ENCODE measurements at places on chromosomes 3 and 15.

DNA sequence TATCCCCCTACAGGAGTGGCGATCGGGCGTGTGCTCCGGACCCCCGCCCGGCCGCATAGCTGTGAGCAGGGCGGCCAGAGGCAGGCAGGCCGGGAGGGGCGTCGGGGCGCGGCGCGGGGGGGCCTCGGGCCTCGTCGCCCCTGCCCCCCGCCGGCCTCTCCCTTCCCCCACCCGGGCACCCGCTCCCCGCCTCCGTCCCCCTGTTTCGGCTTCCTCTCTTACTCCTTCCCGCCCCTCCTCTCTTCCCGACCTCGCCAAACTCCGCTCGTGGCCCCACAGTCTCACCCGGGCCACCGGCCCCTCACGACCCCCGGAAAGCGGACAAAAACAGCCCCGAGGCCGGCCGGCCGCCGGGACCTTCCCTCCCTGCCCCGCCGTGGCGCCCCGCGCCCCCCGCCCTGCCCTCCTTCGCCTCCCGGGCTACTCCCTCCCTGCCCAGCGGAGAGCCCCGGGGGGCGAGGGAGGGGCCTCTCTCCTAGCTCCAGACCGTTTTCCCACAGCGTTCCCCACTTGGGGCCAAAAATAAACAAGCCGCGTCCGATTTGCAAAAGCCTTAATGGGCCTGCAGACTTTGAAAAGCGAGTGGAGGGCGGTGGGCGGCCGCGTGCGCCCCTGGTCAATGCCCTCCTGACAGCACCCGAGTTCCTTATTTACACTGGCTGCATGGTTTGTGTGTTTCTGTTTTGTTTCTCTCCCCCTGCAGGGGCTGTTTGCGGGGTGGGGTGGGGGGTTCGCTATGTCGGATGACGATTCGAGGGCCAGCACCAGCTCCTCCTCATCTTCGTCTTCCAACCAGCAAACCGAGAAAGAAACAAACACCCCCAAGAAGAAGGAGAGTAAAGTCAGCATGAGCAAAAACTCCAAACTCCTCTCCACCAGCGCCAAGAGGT, 1.0 kb downstream of the UBE2E1 start:
- H3K4me1 ChIP-seq: peaks cover 54% of the 10 kb centered on the region
- H3K4me3 ChIP-seq: peak overlapping the region; percentile 85
- peak overlapping the region; percentile 89 for H3K27ac ChIP-seq
- H3K36me3 ChIP-seq: peaks cover 13% of the 10 kb centered on the region

- peaks cover 10% of the 10 kb centered on the region for H3K4me1 ChIP-seq
- DNase-seq: no peak
- no peaks in the 10 kb centered on the region for H3K27me3 ChIP-seq
- H3K27ac ChIP-seq: no peak overlapping the region
- H3K4me3 ChIP-seq: no peak overlapping the region
Measured at GRCh38 chr3:72496051-72496670, 352.1 kb downstream of the SHQ1 start.

DNA sequence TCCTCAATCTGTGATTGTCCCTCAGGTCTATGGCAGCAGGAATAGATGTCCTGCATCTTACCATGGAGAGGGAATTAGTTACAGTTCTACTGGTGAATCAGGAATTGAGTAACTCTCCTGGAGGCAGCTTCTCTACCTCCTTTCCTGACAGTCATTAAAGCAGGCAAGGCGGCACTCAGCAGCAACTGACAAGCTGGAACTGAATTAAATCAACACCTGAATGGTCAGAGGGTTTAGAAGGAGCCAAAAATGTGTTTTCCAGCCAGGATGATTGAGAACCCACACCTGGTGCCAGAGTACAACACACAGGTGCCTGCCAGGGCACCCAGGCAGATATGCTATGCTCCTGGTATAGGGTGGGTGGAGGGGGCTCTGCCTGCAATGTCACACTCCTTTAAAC, 43.1 kb upstream of the TIPARP start:
- no peak for DNase-seq
- no peaks in the 10 kb centered on the region for H3K27me3 ChIP-seq
- no peaks in the 10 kb centered on the region for H3K36me3 ChIP-seq
- H3K4me1 ChIP-seq: no peaks in the 10 kb centered on the region
- no peak overlapping the region for H3K27ac ChIP-seq
- H3K4me3 ChIP-seq: no peak overlapping the region

GRCh38 chr3:152760591-152760990, 74.3 kb upstream of the P2RY1 start:
- H3K4me1 ChIP-seq: no peaks in the 10 kb centered on the region
- no peak overlapping the region for H3K27ac ChIP-seq
- H3K4me3 ChIP-seq: no peak overlapping the region
- DNase-seq: no peak
- no peaks in the 10 kb centered on the region for H3K27me3 ChIP-seq
- H3K36me3 ChIP-seq: no peaks in the 10 kb centered on the region

GRCh38 chr3:77718311-77718710, 678.4 kb downstream of the ROBO2 start:
- H3K36me3 ChIP-seq: no peaks in the 10 kb centered on the region
- DNase-seq: no peak
- H3K27ac ChIP-seq: no peak overlapping the region
- H3K27me3 ChIP-seq: no peaks in the 10 kb centered on the region
- H3K4me3 ChIP-seq: no peak overlapping the region
- no peaks in the 10 kb centered on the region for H3K4me1 ChIP-seq

- H3K27me3 ChIP-seq: no peaks in the 10 kb centered on the region
- H3K4me1 ChIP-seq: no peaks in the 10 kb centered on the region
- no peak for DNase-seq
- no peak overlapping the region for H3K4me3 ChIP-seq
Measured at GRCh38 chr3:8560366-8561007, 58.9 kb downstream of the LMCD1 start.

GRCh38 chr3:51706788-51707731, at the start of gene GRM2:
GRM2 (plus strand) TSS chr3:51707068; CDS start chr3:51708984, 1,916 bp downstream.
- peaks cover 2% of the 10 kb centered on the region for H3K27me3 ChIP-seq
- H3K36me3 ChIP-seq: peaks cover 6% of the 10 kb centered on the region
- H3K4me3 ChIP-seq: no peak within 1 kb of the TSS
- H3K27ac ChIP-seq: no peak within 1 kb of the TSS
- DNase-seq: peak; percentile 37
